Germinal center (tissue), 1 donor: ENCODE measurements at places on chromosomes 12 and 14.

- no peak for DNase-seq
These were observed 36.2 kb downstream of the GRIN2B start for GRCh38 chr12:13945236-13945635.

DNA sequence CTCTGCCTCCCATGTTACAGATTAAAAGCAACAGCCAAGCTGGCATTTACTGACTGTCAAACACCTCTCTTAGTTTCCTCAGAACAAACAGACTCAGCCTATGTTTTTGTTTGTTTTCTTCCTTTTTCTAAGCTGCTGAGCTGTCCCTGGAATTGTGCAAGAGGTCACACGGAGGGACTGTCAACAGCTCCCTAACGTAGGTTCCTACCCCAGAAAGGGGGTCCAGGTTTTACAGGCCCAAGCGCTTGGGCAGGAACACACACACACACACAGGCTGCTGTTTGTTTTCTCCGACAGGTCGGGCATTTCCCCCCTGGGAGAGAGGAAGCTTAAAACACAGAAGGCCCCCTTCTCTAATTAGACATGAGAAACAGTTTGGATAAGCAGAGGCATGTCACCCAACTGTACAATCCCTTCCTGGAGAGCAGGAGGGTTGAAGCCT lies 739.6 kb upstream of the TBX3 start:
- DNase-seq, result no peak

- DNase-seq, result no peak
These were observed 39.1 kb downstream of the MBIP start for GRCh38 chr14:36281309-36281708.

DNA sequence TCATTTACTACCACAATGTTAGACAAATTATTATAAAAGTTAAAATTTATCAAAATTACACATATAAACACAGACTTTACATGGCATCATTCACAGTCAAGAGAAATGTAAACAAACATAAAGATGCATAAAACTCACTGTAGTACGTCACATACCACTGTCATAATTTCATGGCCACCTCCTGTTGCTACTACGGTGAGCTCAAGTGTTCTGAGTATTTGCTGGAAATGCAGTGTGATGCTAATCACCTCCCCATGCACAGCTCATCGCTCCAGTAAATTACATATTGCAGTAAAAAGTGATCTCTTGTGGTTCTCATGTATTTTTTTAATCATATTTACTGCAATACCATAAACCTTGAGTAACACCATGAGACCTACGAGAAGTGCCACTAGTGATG lies 247.7 kb upstream of the SFSWAP start:
- DNase-seq, result no peak

- DNase-seq, result no peak
These were observed 956.6 kb downstream of the LRFN5 start for GRCh38 chr14:42563313-42563712.

DNA sequence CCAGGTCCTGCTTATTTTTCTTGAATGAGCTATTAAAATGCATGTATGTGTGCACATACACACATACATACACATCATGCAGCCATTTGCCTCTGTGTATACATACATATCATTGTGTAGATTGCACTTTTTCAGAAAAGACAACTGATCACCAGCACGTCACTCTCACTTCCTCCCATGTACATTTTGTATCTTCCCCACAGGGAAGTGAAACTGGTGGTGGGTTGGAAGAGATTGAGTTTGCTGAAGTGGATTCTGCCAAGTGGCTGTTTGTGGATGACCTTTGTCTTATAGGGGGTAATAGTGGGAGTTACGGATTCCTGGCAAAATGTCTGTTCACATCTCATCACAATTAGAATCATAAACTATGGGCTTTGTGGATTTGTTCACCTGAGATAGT lies 448.6 kb downstream of the RAD51B start:
- peak; percentile 67 for DNase-seq

DNA sequence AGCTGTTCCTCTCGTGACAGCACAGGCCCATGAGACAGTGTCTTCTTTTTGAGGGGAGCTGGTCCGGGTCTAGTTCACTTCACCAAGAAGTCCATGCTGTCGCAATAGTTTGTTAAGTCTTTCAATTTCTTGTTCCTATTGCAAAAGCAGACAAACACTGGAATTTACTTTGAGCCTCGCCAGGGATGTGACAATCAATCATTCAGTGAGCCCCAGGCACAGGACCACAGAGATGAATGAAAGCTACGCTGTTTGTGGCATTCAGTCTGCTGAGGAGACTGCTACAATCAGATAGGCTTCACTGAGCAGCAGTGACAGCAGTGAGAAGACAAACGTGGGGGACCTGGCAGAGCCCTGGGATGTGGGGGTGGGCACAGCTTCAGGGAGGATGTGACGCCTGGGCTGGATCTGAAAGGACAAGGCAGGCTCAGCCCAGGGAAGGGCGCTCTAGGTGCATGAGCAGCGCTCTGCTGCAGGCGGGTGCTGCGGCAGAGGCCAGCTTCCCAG lies 35.5 kb downstream of the TCTN1 start:
- DNase-seq, result no peak

- no peak for DNase-seq
These were observed 502 bp downstream of the SMARCD1 start for GRCh38 chr12:50085615-50086072.

- no peak for DNase-seq
These were observed 18.2 kb downstream of the PNMA1 start for GRCh38 chr14:73695997-73696396.

- no peak for DNase-seq
These were observed 463.0 kb downstream of the AACS start for GRCh38 chr12:125528281-125528680.

DNA sequence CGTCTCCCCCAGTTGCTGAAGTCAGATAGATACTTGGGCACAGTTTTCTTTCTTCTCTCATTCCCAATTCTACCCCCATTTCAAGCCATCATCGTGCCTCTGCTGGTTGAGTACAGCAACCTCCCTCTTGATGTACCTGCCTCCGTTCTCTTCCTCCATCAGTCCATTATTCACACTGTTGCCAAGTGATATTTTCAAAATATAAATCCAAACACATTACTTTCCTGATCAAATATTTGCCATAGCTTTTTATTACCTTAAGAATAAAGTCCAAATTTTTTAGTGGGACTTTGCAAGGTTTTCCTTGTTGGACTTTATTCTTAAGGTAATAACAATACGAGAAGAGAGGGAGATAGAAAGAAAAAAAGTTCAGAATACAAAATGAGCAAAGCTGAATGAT lies 18.6 kb upstream of the SSPN start:
- no peak for DNase-seq

GRCh38 chr14:103533999-103534575 lies 5.1 kb downstream of the TRMT61A start:
- no peak for DNase-seq

- no peak for DNase-seq
These were observed 37.3 kb downstream of the LTBP2 start for GRCh38 chr14:74574706-74575105.
